Chondrocyte (in vitro differentiated cells): ENCODE measurements at places on chromosomes 12 and 14. TPM values are rescaled to one million over a fixed set of nuclear protein-coding genes. Genes with fewer than 3 reads are reported as not detected.

CEP170B gene
- total RNA-seq, result 31.7 to 39.6 TPM (median 39.2 TPM) in 3 replicates

CLEC1A gene
- not detected in 3 replicates for total RNA-seq

MIP gene
- total RNA-seq, result not detected in 3 replicates

TTC9 gene
- total RNA-seq, result 1.6 to 2.5 TPM (median 2.4 TPM) in 3 replicates

GDF3 gene
- total RNA-seq, result not detected in 3 replicates

NEUROD4 gene
- total RNA-seq, result not detected in 3 replicates

IFI27 gene
- total RNA-seq, result 1.5 to 3.3 TPM (median 1.5 TPM) in 3 replicates

NRL gene
- 1.2 to 1.6 TPM (median 1.3 TPM) in 3 replicates for total RNA-seq

KRT74 gene
- not detected in 3 replicates for total RNA-seq

ADAMTS20 gene
- total RNA-seq, result 0.18 to 0.22 TPM in 2 of 3 replicates, not detected in the other

SALL2 gene
- total RNA-seq, result 8.7 to 13.1 TPM (median 10.1 TPM) in 3 replicates

TEX52 gene
- total RNA-seq, result not detected in 3 replicates

ARHGEF25 gene
- total RNA-seq, result 29.0 to 30.6 TPM (median 29.5 TPM) in 3 replicates

CCDC175 gene
- not detected in 3 replicates for total RNA-seq

SSTR1 gene
- total RNA-seq, result not detected in 3 replicates

RAD51AP1 gene
- total RNA-seq, result 3.8 to 8.7 TPM (median 3.8 TPM) in 3 replicates
